Frontal cortex (tissue), 4 donors: ENCODE measurements at places on chromosomes 5 and 9.
A peak's percentile ranks its signal among the peaks of the same experiment; 100 is the strongest.

DNA sequence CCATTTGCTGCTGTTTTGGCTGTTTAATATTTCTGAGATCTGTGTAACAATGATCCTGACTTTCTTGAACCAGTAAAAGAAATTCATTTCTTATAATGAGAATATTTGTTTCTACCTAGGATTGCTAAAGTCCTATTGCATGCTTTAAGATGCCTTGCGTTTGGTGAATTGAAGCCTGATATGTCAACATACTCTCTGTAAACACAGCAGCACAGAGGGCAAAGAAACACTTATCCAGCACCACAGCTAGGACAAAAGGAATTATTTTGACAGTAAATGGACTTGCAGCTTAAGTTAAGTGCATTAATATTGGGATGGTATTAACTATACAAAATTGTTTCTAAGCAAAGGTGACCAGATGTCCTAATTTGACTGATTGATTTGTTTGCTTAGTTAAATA, 2031.2 kb upstream of the CDH6 start:
- no peak for DNase-seq

DNA sequence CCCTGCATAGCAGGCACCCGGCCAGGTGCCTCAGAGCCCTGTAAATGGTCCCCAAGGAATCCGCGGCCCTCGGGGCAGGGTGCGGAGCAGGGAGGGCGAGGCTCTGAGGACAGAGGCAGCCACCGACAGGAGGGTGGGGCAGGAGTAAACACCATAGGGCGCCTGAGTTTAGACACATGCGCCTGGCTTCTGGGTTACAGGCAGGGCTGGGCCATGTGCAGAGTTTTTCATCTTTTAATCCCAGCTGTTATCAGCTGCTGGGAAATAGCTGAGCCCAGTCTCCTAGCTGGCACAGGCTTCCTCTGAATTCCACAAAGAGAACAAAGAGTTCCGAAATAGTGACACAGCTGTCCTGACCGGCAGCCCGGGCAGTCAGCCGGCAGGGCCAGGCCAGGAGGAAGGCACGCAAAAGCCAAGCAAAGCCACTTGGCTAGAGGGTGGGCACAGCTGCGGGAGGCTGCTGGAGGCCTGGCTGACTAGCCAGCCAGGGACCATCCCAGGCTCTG, 98.9 kb upstream of the PHYKPL start:
- DNase-seq, result peak; percentile 62

DNA sequence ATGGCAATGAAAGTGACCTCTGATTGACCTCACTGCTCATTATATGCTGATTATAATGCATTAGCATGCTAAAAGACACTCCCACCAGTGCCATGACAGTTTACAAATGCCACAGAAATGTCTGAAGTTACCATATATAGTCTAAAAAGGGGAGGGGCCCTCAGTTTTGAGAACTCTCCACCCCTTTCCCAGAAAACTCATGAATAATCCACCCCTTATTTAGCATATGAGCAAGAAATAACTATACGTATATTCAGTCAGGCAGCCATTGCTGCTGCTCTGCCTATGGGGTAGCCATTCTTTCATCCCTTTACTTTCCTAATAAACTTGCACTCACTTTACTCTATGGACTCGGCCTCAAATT, 163.1 kb downstream of the ESM1 start:
- no peak for DNase-seq

DNA sequence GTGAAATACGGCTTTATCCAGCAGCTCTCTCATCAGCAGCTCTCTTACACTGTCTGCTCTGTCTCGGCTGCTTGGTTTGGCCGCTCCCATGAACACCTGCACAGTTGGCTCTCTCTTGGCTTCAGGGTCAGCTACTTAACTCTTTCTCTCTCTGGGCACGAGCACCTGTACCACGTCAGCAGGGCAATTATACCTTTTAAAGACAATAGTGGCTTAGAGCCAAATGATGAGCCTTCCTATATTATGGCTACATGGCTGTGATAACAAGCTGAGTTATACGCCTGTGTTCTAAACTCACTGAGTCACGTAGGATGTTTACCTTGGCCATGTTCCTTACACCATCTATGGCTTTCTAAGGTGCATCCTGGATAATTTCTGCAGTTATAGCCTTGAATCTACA, 69.2 kb upstream of the CTNND2 start:
- no peak for DNase-seq

- no peak for DNase-seq
Measured at GRCh38 chr9:133210202-133210532, 1.1 kb upstream of the OBP2B start.
